KG1 (cell line): ENCODE measurements at places on chromosomes 16 and 17.
A peak's percentile ranks its signal among the peaks of the same experiment; 100 is the strongest.

- no peak for DNase-seq
Observed at GRCh38 chr16:9821970-9822369, 360.3 kb downstream of the GRIN2A start.

DNA sequence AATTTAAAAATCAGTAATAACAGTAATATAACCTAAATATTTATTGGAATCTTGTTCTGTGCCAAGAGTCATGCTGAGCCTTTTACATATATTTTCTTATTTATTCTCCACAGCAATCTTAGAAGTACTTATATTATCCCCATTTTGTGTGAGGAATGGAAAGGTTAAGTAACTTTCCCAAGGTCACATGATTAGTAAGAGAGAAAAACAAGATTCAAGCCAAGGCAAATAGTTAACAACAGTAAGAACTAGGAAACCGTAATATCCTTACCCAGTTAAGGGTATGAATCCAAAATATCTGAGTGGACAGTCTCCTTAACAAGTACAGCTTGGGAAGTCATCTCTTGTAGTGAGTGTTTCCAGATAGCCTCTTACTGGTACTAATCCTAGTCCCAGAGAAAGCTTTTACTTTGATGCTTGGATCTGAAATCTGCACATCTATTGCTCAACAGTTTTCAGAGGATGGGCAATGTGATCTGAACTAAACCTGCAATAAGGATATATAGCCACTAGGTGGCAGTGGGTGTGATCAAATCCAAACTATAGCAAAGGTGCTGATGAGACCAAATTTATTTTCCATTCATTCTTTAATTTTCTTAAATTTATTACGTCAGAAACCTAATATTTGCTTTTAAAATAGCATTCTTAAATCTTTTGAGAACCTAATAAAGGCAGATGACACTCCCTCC is 23.3 kb downstream of the SHISA6 start:
- no peak for DNase-seq

DNA sequence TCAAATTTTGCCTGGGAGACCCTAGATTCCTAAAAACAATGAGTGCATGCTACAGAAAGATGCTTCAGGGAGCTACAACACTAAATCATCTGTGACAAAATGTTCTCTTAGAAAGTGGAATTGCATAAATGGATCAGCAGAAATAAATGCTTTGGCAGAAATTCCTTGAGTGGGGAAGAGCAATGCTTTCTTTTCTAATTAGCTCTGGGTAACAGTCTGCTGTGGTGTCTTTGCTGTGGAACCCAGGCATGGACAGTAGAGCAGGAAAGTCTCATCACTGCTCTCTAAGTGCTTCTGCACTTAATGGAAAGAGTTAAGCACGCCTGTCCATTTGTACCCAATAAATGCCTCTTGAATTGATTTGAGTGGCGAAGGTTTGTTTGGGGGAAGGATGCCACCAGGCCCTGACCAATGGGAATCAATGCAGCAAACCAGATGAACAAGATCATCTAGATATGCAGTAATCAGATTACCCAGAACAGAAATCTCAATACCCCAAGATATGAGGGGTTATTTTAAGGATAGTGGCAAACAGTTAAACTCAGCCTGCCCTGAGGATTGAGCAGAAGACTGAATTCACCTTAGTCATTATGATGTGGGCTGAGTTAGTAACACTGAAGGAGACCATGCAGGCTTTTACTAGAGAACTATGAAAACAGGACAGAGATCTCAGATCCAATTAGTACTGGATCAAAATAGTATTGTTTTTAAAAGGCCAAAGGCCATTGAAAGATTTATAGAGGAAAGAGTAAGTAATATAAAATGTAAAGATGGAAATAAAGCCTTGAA is 13.6 kb downstream of the HLF start:
- no peak for DNase-seq

DNA sequence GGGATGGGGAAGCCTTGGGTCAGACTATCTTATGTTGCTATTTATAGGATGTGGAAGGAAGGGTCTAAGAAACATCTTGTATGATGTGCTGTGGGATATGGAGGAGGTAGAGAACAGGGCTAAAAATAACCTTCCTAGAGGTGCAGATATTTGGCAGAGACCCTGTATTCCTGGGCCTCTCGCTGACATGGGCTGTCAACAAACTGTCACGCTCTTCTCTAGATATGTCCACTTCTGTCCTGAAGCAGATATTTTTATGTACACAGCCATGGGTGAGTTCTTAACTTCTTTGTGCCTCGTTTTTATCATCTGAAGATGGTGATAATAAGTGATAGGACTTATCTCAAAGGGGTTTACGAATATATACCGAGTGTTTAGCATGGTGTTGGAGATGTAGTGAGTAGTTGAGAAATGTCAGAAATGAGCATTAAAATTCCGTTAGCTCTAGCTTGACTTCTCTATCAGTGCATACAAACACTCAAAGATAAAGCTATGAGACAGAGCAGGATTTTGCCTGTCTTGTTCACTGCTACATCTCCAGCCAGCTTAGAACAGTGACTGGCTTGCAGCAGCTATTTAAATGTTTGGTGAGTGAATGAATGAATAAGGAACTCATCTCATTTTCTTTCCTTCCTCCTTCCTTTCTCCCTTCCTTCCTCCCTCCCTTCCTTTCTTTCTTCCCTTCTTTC is 2.9 kb upstream of the AQP8 start:
- DNase-seq: no peak

DNA sequence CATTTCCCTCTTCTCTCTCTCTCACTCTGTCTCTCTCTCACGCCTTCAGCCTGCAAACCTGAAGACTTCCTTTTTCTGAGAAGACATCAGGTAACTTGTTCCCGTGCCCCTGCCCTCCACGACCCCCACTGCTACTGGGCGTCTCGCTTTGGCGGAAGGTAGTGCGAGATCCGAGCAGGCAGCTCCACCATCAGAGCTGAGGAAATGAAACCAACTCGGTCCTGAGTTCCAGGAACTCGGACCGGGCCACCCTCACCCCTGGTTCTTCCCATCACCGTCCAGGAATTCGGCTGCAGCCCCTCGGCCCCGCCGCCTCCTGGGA is 585 bp downstream of the MLKL start:
- DNase-seq: no peak

GRCh38 chr17:5281814-5282641 is at the start of gene RABEP1:
RABEP1 (plus strand) TSS chr17:5282284; CDS start chr17:5282487, 203 bp downstream.
- DNase-seq: peak; percentile 6

- no peak for DNase-seq
Observed at GRCh38 chr17:78637146-78637545, 60.0 kb upstream of the DNAH17 start.

- DNase-seq: no peak
Observed at GRCh38 chr17:41496803-41497484, 7.2 kb upstream of the KRT36 start.

DNA sequence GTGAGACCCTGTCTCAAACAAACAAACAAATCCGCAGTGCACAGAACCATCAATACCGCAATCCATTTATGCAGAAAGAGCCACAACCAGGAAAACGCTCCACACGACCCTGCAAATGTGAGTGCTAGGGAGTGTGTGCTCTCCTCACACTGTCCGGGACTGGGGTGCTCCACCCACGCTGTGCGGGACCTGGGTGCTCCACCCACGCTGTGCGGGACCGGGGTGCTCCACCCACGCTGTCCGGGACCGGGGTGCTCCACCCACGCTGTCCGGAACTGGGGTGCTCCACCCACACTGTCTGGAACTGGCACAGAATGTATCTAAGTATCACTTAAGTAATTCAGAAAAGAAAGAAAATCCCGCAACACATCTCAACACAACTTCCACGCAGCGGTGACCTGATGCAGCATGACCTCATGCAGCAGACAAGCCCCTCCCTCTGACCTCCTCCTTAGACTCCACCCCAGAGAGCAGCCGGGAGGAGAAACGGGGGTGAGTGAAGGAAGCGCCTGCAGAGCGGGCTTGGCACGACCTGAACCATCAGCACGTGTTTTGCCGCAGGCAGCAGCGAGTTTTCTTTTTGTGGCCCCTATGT is 38.5 kb downstream of the ZNF276 start:
- DNase-seq: no peak

GRCh38 chr16:24671455-24671954 is 57.9 kb upstream of the TNRC6A start:
- no peak for DNase-seq

DNA sequence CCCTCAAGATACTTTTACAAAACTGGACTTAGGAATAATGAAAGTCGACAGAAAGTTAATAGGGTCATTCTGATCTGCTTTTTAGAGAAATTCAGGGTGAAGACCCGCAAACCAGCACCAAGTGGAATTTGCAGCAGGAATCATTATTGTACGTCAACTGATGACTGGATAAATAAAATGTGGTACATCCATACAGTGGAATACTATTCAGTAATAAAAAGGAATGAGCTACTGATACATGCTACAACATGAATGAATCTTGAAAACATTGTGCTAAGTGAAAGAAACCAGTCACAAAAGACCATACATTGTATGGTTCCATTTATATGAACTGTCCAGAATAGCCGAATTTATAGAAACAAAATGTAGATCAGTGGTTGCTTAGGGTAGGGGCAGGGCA is 83.1 kb downstream of the GNAO1 start:
- no peak for DNase-seq

DNA sequence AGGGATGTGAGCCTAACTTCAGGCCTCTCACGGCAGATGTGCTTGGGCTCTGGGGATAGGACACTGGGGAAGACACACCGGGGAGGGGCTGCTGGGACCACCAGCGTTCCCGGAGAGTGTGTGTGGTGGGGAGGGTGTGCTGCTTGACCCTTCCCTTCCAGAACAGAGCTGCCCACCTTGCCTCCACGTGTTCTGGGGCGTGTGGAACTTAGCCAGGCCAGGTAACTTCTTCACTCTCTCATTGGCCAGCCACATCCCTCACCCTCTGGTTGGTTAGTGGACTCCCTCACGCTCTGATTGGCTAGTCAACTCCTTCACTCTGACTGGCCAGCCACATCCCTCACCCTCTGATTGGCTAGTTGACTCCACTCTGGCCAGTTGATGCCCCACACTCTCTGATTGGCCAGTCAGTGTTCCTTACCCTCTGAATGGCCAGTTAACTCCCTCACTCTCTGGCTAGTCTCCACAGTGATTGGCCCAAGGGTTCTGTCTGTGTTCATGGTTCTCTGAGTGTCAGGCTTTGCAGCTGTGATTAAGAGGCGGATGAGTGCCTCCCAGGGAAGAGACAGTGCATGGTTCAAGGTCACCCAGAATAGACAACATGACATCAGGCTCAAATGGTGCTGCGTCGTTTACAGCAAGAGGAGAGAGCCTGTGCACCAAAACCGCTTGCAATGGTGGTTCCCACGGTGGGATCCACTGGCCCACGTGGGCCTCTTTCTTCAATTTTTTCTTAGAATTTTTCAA is 10.0 kb downstream of the TMEM235 start:
- no peak for DNase-seq

DNA sequence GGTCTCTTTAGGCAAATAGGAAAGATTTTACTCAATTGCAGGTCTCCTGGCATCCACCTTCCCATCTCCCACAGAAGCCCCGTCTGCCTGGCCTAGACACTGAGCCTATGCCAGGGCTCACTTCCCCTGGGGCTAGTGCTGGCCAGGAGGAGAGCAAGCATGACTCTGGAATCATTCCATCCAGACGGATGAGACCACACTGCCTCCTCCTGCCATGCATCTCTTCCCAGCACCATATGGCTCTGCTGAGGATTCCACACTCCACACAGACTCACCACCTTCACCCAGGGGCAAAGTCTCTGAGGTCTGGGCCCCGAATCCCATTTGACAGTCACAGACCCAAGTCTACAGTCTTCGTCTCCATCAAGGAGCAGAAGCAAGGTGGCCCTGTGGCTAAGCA is 346.5 kb downstream of the C16orf95 start:
- no peak for DNase-seq

DNA sequence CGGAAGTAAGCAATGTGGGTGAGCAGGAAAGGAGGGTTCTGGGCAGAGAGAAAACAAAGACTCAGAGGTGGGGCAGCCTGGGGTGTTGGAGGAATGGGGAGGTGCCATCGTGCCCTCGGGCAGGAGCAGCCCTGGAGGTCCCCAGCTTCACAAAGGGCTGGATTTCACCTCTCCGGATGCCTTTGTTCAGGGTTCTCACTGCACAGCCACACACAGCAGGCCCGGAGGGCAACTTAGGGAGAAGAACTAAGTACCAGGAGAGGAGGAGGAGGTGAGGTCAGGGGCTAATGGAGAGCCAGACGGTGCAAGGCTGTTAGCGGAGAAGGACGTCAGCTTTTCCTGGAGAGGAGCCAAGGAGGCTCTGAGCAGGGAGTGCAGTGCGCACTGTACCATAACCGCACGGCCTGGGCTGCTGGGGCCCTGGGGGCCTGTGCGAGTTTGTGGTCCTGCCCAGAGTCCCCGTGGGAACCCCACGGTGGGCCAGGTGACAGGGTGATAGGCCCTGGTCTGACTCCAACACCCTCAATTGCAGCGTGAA is 9.3 kb downstream of the ARRB2 start:
- DNase-seq: no peak

GRCh38 chr16:67001726-67002125 is 13.3 kb downstream of the CES4A start:
- no peak for DNase-seq

DNA sequence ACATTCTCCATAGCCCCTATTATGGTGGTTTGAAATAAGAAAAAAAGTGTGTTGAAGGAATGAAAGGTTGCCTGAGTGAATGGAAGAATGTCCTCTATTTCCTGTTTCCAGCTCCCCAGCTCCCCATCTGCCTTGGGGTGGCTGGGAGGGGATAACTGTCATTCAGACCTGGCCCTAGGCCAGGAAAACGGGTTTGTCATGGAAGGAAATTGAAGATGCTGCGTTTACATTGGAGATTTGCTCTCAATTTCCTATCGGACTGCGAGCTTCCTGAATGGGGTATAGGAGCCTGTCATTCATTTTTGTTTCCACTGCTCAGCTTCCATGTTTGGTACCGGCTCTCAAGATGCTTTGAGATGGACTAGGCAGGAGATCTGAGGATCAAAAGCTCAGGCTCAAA is 2.2 kb upstream of the FZD2 start:
- no peak for DNase-seq

DNA sequence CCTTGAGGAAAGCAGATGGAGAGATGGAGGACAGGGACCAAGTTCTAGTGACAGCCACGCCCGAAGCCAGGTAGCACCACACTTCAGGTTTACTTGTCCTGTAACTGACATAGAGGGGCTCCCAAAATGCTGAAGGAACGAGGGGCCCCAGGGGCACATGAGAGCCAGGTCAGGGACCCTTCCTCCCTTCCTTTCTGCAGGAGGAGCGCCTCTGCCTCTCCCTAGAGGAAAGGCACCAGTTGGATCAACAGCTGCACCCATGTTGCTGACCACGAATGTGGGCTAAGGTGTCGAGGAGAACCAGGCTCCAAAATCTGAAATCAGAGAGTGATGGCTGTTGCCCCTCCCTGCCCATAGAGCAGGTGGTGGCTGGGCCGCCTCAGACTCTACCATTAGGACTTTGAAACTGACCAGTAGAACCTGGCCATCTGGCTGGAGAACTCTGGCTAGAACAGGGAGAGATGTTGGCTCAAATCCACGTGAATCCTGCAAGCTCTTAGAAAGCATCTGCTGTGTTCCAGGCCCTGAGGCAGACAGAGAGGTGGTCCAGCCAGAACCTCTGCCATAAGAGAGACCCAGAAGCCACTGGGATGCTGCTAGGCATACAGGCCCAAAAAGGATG is 218.8 kb downstream of the KATNIP start:
- no peak for DNase-seq

GRCh38 chr17:69213059-69213813 is 15.4 kb downstream of the ABCA10 start:
- DNase-seq: no peak

- no peak for DNase-seq
Observed at GRCh38 chr16:35485915-35486314, 2026.5 kb downstream of the TP53TG3F start.

- no peak for DNase-seq
Observed at GRCh38 chr16:86886651-86887050, 308.3 kb downstream of the FOXL1 start.

GRCh38 chr17:43560461-43561427 is 14.6 kb upstream of the ETV4 start:
- no peak for DNase-seq
